ENCODE measurements at places on chromosomes 11 and 22.

GRCh38 chr11:65856689-65857499, 1.1 kb downstream of the CFL1 start:
- peak; percentile 54 for DNase-seq

- DNase-seq = no peak
Measured at GRCh38 chr22:38032681-38033521, 24.3 kb upstream of the PICK1 start.

GRCh38 chr22:42814215-42814614, 42.9 kb downstream of the ARFGAP3 start:
- DNase-seq = no peak

DNA sequence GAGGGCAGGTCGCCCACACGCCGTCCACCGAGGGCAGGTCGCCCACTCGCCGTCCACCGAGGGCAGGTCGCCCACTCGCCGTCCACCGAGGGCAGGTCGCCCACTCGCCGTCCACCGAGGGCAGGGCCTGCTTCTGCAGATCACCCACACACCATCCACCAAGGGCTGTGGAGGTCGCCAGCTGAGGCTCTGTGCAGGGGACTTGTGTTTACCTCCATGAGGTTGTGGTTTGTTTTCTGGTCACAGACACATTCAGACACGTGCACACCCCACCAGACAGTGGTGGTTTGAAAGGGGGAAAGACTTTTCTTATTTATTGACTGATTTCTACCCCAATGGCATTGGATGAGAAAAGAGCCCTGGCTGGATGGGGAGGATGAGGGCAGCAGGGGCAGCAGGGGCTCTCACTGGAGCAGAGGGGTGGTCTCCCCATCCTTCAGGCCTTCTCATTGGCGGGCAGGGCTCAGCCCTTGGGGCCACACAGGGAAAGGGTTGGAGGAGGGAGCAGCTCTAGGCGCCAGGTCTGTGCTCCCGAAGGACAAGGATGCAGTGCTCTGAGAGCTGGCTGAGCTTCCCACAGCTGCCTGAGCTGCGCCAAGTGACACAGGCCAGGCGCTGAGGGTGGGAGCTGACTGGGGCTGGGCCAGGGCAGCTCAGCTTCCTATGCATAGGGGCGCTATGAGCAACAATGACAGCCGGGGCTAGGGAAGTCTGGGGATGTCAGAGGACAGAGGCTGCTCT, 252.6 kb upstream of the B3GAT1 start:
- DNase-seq = no peak

DNA sequence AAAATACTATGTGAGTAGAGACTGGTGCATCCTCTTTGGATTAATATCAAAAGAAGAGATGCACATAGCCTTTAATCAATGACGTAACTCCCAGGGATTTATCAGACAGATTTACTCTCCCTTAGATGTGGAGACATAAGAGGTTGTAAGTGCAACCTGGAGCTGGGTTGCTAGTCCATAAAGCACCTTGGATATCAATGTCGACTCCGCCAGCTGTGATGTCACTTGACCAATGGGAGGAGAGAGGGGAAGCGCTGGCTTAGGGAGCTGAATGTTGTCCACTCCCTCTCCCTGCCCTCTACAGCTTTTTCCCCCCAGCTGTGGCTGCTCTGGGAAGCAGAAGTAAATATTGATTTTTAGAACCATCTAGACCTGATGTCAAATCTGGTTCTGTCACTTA, 28.9 kb upstream of the TMEM86A start:
- DNase-seq = no peak

- DNase-seq = no peak
Measured at GRCh38 chr11:67410984-67411784, 4.3 kb upstream of the CARNS1 start.

DNA sequence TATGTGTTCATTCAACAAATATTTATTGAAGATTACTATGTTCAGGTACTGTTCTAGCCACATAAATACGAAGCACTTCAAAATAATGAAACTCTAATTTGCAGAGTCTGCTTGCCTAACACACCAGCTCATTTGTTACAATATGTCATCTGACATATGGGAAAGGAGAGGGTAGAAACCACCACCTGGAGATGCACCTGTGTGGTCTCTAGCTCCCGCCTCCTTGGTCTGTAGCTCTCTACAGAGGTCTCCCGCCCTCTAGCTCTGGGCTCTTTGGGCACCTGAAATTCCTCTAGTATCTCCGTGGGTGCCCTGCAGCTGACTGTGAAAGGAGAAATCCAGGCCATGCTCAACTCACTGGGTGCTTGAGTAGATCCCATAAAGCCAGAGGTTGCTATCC, 51.4 kb upstream of the DBX1 start:
- no peak for DNase-seq

- DNase-seq = no peak
Measured at GRCh38 chr11:64040684-64041322, 5.1 kb downstream of the FLRT1 start.

GRCh38 chr22:44648821-44649565, 53.0 kb upstream of the PRR5 start:
- DNase-seq = no peak

DNA sequence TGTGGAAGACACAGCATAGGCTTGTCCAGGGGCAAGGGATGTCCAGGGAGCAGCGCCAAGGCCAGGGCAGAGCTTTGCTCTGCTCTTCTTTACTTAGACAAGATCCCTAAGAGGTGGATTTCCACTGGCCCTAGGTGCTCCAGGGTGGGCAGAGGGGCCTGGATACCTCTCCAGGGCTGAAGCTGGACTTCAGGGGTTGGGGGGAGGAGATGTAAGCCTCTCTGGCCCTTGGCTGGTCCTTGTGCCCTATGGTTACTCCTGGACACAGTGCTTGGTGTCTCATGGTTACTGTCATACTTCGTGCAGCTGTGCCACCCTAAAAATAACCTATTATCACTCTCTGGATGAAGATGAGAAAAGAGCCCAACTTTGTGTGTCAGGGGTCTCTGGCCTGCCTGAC, 12.9 kb upstream of the KCNJ11 start:
- no peak for DNase-seq

DNA sequence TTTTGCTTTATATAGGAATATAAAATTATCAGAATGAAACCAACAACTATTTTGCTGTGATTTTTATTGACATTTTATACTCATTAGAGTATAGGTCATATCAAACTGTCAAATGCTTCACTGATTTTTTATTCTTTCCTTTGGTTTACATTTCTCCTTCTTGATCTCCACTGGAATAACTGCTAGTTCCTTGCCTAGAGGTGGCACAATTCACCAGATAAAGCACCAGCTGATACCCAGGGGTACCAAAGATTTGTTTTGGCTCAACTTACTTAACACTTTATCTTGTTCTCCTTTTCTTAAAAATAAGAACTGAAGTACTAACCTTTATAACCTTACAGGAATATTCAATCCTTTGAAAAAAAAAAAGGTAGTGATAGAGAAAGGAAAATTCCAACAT, 725.1 kb upstream of the CHORDC1 start:
- DNase-seq = no peak

DNA sequence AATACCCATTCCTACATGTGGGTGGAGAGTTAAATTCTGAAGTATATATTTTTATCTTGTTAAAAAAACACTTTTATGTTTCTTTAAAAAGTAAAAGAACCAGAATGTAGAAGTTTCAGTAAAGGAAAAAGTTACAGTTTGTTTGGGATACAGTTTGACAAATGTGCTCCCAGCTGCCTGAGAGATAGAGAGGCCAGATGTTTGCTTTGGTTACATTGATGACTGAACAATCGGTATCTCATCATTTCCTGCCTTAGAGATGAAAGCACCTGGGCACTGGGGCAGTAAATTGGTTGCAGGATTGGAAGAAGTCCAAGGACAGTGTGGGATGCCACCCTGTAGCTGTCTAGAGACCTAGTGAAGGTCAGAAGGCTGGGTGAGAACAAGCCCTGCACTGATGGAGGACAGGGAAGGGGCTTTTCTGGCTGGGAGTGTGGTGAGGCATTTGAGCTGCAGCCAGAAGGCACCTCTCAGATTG, 16.6 kb downstream of the MED15 start:
- no peak for DNase-seq

DNA sequence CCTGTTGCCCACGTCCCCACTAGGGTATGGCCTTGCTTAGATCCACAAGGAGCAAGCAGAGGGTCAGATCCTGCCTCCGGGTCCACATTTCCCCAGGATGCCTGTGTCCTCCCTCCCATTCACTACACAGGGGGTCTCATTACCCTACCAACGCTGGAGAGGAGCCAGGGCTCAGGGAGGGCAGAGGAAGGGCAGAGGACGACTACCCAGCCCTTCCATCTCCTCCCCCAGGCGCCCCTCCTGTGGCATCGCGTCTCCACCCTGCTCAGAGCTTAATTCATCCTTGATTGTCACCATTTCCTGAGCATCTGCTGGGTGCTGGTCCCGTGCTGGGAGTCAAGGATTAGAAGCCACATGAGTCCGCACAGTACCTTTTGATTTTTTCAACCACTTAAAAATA, 5.0 kb downstream of the NFAM1 start:
- no peak for DNase-seq

- DNase-seq = no peak
Measured at GRCh38 chr22:32522237-32522636, 47.6 kb downstream of the FBXO7 start.
